Cortex of kidney (tissue), 1 donor: ENCODE measurements at places on chromosomes 7 and 10.

GRCh38 chr7:22895140-22895827 lies 72.6 kb upstream of the TOMM7 start:
- DNase-seq, result no peak

DNA sequence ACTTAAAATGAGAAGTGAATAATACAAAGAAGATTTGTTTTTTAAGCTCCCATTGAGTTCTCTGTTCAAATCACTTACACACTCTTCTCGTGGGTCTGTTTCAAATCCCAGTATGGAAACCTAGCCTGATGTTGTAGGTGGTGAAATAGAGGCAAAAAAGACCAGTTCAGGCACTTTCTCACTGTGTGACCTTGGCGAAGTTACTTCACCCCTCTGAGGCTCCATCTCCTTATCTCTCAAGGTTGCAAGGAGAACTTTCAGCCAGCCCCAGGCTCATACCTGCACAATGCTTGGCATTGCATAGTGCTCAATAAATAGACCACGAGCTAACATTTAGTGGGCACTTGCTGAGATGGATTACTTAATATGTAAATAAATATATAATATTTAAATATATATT lies 90.1 kb downstream of the PRLHR start:
- DNase-seq, result no peak

DNA sequence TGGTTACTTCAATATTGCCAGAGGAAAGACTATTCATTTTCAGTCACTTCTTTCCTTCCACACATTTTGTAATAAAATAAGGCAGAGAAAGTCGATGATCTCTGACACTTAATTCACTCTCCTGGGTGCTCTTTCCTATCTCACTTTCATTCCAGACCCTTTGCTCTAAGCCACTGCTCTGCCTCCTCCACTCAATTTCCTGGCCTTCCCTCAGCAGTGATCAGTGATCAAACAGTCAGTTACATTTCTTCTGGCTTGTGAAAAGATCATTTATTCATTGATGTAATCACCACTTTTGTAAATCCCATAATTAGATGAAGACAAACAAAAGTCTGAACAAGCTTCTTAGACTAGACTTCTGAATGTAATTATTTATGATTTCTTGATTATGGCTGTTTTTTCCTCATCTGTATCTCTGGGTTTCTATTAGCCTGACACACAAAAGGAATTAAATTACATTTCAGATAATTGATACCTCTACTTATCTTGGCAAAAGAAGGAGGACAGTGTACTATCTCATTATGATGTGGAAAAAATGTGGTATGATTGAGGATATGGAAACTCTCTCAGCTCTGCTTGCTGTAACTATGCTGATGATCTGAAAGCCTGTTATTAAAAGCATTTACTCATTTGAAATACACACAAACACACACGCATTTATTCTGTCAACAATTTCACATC lies 1102.3 kb downstream of the GRM8 start:
- no peak for DNase-seq

DNA sequence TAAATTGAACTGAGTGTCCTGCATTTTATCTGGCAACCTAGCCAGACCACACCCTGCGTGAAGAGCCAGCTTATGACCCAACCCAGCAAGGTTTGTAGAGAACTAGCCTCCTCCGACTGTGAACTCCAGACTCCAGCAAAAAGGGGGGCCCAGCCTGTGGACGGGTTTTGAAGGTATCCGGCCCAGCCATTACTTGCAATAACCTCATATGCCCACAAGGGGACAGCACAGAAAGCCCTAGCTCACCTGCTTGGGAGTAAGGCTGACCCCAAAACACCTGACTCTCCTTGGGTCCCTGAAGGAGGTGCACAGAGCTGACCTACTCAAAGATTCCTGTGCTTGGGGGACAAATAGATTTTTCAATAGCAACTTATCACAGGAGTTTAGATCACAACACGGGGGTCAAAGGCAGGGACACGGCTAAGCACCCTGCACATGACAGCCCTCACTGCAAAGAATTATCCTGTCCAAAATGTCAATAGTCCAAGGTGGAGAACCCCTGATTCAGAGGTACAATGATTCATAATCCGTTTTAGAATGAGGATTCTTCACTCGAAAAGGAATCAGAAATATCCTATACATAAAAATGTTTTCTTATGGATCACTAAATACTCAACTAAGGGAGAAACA lies 4.6 kb downstream of the TRPV6 start:
- no peak for DNase-seq

- no peak for DNase-seq
These were observed 64.4 kb upstream of the SFMBT2 start for GRCh38 chr10:7475046-7475911.

GRCh38 chr7:69643708-69644445 lies 45.6 kb downstream of the AUTS2 start:
- no peak for DNase-seq

DNA sequence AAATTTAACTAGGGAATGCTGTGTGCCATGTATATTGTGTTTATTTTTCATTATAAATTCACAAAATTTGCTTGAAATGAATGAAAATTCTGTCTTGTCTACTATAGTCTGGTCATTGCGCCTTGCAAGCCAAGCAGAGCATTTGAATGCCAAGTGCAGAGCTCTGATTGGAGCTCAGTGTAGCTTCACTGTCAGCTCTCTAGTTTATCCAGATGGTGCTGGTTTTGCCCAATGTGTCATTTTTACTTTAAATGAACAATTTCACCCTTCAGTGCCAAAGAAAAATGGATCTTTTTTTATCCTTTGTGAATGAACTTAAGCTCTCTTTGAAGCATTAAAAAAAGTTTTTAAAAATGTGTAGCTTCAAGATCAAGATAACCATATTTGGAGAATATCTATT lies 225.6 kb upstream of the CACNA2D1 start:
- no peak for DNase-seq

DNA sequence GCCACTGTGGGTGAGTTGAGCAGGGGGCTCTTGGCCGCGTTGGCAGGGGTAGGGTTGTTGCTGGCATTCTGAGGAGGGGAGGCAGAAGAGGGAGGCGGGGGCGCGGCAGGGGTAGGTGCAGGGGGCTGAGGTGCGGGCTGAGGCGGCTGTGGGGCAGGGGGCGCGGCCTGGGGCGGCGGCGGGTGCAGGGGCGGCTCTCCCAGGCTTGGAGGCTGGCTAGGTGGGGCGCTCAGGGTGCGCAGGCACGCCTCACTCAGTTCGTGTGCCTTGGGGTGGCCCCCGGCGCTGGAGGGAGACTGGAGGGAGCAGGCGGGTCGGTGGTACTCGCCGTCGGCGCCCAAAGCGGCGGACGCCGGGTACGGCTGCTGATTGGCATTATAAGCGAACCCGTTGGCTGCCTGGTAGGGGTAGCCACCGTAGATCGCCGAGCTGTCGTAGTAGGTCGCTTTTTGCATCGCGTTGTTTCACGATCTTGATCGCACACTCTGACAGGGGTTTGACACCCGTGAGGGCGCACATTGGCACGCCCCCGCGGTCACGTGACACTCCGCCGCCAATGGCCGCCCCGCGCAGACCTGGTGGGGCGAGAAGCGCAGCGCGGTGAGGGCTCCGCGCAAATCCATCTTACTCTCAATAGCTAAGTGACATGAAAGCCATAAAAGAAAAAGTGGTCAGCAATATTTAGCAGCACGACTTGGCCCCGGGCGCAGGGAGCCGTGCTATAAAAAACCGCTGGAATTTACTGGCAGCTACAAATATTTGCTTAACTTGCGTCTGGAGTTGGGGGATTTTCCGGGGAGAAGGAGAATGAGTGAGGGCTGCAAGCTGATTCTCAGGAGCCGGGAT lies 7.9 kb upstream of the HOXA2 start:
- DNase-seq, result no peak

DNA sequence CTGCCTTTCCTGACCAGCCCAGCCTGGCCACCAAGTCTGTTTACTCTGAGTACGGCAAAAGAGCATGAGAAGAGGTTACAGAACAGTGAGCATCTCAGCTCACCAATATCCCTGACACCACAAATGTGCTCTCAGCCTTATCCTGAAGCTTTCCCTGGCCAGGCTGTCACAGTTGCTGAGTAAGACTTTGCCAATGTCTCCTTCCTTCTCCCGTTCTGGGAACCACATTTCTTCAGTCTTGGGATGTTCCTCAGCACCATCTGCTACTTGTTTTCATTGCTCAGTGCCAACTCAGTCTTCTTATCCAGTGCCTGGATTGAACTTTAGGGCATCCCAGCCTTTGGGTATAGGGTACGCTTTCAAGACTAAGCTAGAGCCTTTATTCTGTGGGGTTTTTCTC lies 7.1 kb upstream of the KCNIP2 start:
- DNase-seq, result no peak

GRCh38 chr10:119803264-119803663 lies 69.4 kb downstream of the MCMBP start:
- no peak for DNase-seq

DNA sequence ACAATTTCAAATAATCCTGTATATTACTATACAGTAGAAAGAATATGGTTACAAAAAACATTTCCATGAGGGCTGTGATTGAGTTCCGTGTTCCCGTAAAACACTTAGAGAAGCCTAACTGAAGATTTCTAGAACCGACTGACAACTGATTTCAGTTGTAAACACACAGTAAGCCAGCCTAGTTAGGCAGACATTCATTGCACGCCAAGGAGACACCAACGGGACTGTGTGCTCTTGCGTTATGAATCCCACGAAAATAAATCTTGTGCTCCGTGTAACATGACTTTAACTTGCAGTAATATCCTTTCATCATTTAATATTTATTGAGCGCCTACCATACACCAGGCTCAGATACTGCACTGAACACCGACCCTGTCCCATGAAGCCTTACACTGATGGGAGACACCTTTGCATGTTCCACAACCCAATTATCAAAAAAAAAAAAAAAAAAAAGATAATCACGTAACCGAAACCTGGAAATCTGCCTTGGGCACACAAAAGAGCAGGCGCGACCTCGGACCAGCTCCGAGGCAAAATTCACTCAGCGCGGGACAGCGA lies 420 bp upstream of the KLHL7 start:
- DNase-seq, result no peak

GRCh38 chr10:69643779-69644657 lies 14.0 kb downstream of the FAM241B start:
- DNase-seq, result no peak

- DNase-seq, result no peak
These were observed 210.7 kb downstream of the SKAP2 start for GRCh38 chr7:26653430-26654399.

GRCh38 chr10:128498746-128499145 lies 372.5 kb upstream of the MKI67 start:
- DNase-seq, result no peak

DNA sequence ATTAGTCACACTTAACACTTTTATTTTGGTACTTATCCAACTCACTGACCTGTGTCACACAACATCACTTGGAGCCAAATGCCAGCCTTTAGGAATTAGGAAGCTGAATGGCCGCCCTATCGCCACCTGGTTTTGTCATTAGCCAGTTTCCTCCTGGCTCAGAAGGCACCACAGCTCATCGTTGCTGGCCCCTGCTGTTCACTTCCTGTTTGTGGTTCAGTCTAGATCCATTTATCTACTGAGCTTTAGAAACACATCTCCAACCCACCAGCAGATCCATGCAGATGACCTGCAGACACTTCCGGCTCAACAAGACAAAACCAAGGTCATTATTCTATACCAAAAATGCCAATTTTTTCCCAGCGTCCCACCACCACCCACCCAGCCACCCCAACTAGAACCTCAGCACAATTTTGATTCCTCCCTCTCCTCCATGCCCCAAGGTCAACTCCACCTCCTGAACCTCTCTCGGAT lies 193.5 kb upstream of the NEBL start:
- DNase-seq, result no peak

- no peak for DNase-seq
These were observed 79.9 kb downstream of the COL26A1 start for GRCh38 chr7:101442426-101443070.

GRCh38 chr7:131139462-131139861 lies 188.2 kb upstream of the MKLN1 start:
- DNase-seq, result no peak

DNA sequence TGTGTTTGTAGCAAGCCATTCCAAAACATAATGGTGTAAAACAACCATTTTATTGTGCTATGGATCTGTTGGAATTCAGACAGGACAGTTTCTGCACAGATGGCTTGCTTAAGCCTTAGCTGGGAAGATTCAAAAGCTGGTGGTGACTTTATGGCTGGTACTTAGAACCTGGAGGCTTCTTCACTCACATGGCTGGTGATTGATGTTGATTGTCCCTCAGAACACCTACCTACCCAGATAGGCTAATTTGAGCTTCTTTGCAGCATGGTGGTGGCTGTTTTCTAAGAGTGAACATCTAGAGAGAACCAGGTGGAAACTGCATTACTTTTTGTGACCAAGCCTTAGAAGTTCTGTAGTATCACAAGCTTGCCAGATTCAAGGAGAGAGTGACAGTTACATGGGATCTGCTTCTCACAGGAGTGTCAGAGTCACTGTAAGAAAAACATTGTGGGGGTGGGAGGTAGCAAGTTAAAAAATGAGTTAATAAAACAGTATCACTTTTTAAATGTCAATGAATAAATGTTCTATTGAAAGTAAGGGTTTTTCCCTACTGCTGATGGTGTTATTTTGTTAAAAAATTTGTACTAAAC lies 7.1 kb downstream of the R3HCC1L start:
- DNase-seq, result no peak

DNA sequence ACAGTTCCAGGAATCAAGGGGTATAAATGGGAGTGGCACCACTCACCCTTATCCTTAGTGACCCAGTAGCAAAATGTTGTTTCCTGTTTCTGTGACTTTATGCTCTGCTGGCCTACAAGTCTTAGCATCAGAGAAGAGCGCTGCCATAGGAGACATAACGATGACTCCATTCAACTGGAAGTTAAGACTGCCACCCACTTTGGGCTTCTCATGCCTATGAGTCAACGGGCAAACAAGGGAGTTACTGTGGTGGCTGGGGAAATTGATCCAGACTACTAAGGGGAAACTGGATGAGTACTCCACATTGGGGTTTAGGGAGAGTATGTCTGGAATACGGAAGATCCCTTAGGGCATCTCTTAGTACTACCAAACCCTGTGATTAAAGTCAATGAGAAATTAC lies 40.6 kb upstream of the PIK3CG start:
- no peak for DNase-seq

- no peak for DNase-seq
These were observed 13.9 kb upstream of the DNAJC1 start for GRCh38 chr10:22017283-22018020.

GRCh38 chr7:101099969-101100781 lies 14.9 kb downstream of the TRIM56 start:
- no peak for DNase-seq

DNA sequence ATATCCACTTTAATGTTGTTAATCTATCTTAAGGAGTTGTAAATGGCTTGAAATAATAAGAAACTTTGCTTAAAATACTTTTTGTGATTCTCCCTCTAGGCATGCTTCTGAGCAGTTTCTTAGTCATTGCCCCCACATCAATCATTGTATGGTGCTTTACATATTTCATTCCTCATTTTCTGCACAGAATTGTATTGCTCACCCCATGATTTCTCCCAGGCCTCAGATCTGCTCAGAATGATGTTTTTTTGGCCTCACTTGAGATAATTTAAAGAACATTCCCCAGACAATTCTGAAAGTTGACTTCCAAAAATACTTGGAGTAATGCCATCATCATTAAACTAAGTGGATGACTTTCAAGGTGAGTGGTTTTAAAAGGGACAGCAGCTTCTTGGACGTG lies 82.1 kb upstream of the PRPS1L1 start:
- DNase-seq, result no peak

- DNase-seq, result no peak
These were observed 1.1 kb downstream of the DEPP1 start for GRCh38 chr10:44977287-44978212.
